ENCODE measurements at places on chromosomes 16 and 17. TPM values are rescaled to one million over a fixed set of nuclear protein-coding genes. Genes with fewer than 3 reads are reported as not detected.

DNA sequence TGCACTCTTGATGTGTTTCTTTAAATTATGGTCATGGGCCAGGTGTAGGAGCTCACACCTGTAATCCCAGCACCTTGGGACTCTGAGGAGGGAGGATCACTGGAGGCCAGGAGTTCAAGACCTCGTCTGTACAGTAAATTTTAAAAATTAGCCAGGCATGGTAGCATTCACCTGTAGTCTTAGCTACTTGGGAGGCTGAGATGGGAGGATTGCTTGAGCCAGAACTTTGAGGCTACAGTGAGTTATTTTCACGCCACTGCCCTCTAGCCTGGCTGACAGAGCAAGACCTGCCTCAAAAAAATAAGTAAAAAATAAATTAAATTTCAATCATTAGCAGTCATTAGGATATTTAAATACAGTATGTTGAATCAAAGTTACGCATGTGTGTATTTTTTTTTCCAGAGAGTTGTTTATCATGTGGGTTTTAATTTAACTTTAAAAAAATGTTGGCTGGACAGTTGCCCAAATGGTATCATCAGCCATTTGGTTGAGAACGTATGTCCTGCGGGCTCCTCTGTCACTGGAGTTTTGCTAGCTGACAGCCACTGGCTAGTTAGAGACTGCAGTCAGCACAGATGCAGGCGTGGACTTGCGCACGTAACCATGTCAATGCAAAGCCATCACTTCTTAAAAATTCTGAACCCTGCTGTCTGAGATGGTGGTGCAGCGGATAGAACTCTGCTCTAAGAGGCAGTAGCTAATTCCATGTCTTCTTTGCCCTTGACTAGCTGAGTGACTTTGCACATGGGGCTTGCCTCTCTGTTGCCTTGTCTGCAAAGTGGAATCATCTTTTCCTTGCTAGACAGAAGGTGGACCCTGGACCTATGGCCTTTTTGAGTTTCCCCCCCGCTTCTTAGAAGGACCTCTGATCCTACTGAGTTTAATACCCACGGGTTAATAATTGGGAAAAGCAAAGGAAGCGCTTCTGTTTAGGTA, 40.0 kb downstream of the MAPT start:
- DNase-seq, result no peak

DNA sequence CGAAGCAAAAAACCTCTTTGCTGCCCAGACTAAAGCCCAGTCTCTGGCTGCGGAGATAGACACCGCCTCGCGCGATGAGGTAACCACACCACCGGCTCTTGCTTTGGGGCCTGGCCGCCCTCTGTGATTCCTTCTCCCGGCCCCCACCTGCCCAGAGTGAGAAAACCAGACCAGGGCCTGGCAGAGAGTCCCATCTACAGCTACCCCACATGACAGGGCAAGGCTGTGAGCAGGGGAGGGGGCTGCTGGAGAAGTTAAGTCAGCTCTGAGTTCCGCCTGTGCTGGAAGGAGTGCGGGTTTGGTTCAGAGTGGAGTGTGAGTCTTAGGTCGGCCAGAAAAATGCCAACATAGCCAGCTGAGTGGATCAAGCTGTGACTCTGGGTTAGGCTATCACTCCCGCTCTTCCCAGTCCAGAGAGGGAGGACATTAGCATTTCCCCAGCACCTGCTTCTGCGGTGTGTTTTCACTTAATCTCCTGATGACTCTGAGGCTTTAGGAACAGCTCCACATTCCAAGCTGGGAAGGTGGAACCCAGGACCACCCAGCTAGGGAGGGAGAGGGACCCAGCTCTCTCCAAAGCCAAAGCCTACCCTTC, 139.0 kb downstream of the RAB11FIP4 start:
- no peak for DNase-seq

DNA sequence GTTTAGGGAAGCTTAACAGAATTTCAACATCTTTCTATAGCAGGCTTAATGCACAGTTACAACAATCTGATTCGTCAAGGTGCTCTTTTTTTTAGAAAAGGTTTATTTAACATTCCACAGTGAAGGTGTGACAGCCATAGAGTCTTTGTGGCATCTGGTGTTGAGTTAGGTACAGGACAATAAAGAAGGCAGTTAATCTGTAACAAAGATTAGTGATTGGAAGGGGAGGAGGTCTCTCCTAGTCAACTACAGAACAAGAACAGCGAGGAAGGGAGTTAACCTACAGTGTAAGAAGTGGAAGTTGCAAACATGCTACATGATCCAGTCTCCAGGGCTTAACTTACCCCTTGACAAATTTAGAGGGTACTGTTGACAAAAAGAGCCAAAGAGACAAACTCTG, 3.0 kb upstream of the ZDHHC7 start:
- DNase-seq, result no peak

The TBC1D3B gene
- 1.1 TPM for total RNA-seq

The VAT1L gene
- not detected for total RNA-seq

All from hematopoietic multipotent progenitor cell (in vitro differentiated cells).